ENCODE measurements at places on chromosomes 7 and 10.

DNA sequence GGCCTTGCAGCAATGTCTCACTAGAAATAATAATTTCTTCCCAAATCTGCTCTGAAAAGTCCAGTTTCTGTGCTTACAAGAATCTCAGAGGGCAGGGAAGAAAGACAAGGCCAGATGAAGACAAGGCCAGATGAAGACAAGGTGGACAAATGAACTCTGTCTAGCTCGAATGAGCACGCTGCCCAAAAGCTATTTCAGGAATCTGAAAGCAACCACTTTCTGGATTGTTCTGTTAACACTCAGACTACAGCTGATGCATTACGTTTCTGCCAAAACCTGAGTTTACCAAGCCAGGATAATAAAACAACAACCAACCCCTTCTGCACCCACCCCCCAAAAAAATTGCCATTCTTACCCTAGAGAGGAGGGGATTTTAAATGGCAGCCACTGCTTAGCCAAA, 1073.6 kb downstream of the SORCS3 start:
- DNase-seq = no peak

DNA sequence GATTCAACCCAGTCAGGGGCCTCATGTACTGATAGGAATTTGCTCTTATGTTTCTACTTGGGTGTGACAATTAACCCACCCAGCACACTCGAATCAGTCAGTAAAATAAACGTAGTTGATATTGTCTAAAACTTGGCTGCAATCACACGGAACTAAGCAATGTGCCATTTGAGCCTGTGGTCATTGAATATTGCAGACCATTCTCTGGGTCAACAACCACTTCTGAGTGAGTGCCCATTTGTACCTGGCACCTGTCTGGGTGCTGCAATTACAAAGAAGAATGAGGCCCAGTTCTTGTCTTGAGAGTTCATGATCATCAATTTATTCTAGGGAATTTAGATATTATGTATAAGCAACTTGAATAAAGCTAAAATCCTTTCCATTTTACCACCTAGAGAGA, 29.8 kb downstream of the NPY start:
- no peak for DNase-seq

DNA sequence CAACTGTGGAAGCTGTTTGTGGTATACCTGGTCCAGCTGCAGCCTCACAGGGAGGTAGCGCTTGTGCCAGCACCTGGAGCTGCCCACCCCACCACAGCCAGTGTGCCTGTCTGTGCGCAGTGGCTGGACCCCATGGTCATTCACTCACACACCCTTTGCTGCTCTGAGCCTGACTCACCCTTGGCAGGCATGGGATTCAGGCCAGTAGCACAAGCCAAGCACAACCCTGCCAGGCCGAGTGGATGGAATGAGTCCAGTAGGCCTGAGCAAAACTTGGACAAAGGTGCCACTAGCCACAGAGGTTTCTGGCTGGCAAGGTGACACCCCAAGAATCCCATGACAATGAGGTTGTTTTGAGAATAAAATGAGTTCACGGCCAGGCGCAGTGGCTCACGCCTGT, 19.0 kb downstream of the RBM48 start:
- no peak for DNase-seq

- no peak for DNase-seq
These were observed 42.9 kb upstream of the MMD2 start for GRCh38 chr7:5001911-5002310.

GRCh38 chr7:44325201-44325671, at the start of gene CAMK2B:
CAMK2B (minus strand) TSS chr7:44325594; CDS start chr7:44325421, 173 bp downstream.
- no peak for DNase-seq

- no peak for DNase-seq
These were observed 24.1 kb upstream of the PNLIP start for GRCh38 chr10:116521424-116522290.

- peak; percentile 48 for DNase-seq
These were observed 5.4 kb upstream of the ZFYVE27 start for GRCh38 chr10:97731346-97732051.

DNA sequence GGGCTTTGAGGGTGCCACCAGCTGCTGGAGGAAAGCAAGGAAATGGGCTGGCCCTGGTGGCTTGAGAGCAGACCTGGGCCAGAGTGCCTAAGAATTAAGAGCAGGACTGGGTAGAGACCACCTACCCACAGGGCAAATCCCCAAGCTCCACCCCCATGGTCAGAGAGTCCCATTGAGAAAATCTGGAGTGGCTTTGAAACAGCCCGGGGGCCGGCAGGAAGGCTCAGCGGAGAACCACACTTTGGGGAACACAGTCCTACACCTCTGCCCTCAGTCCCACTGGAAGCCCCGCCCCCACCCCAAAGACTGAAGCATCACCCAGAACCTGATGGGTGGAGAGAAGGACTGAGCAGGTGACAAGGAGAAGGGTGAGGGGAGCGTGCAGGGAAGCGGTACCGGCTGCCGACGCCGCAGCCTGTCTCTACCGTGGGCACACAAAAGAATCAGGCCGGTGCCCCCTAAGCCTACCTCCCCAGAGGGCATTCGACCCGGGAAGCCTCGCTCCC, 3.6 kb downstream of the SMARCD3 start:
- no peak for DNase-seq

DNA sequence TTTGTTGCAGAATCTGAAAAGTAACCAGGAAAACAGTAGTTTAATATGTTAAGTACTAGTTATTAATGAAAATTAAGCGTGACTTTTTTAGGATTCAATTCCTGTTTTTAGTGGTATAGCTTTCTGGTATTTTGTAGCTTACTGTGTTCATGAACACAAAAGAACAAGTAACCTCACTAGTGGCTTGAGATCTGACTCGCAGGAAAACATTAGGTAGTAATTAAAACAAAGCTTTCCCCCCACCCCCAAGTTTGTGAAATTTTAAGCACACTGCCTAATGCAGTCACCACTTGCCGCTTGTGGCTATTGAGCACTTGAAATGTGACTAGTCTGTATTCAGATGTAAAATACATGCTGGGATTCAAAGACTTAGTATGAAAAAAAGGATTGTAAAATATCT, 102.5 kb upstream of the RPA3 start:
- no peak for DNase-seq

- no peak for DNase-seq
These were observed 85.9 kb upstream of the PLXDC2 start for GRCh38 chr10:19730167-19730906.

- DNase-seq = no peak
These were observed 82.3 kb downstream of the HTR7 start for GRCh38 chr10:90775351-90776028.

GRCh38 chr10:32205670-32206069, 141.3 kb downstream of the EPC1 start:
- no peak for DNase-seq

DNA sequence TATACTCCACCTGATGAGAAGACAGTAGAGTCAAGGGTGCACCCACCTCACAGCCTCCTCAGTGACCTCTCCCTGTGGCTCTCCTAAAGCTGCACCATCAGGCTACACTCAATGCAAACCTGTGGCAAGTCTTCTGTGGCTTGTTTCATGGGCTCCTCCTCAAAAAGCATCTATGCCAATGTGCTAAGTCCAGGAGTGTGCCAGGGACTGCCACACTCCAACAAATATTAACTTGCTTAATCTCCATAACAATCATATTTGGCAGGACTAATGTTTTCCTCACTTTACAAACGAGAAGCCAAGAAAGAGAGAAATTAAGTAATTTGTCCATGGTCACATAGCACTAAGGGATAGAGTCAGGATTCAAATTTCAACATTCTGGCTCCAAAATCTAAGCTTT, 11.9 kb downstream of the NRAP start:
- DNase-seq = no peak

- DNase-seq = no peak
These were observed 1.0 kb downstream of the FAM107B start for GRCh38 chr10:14773551-14774213.

DNA sequence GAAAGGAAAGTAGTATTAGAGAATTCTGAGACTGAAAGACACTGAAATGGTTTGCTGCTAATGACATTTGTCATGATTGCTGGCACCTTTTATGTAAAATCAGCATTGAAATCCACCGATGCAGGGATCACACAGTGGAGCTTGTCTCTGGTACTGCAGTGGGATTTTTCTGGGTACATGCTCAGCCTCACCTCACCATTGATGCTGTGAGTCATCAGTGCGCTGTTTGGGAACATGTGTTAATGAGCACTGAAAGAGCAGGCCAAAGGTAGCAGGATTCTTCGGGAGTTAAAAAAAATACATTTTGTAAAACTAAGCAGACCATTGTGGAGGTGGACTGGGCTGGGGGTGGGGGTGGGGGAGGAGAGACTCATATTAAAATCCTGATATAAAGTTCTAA, 174.9 kb downstream of the CREB5 start:
- DNase-seq = no peak

DNA sequence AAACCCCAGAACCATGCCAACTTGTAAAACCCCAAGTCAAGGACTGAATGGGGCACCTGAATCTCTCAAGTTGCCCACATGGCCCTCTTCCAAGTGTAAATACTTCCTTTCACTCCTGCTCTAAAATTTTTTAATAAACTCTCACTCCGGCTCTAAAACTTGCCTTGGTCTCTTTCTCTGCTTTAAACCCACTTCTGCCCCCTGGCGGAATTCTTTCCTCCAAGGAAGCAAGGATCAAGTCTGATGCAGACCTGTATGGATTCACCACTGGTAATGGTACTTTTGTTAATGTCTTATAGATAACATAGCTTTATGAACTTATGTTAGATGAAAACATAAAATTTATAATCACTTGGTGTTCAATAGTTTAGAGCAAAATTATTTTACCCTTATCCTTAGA, 33.8 kb downstream of the SLC16A9 start:
- no peak for DNase-seq

DNA sequence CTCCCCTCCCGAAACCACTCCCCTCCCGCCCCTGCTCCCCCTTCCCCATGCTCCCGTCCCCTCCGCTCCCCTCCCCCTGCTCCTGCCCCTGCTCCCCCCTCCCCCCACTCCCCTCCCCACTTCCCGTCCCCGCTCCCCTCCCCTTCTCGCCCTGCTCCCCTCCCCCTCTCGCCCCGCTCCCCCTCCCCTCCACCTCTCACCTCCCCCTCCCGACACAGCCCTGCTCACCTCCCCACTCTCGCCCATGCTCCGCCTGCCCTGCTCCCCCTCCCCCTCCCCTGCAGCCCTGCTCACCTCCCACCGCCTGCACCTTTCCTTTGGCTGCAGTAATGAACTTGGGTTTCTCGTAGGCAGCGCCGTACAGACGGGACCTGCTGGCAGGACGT, 49.9 kb upstream of the NKX6-2 start:
- DNase-seq = no peak
